SIG-M5 (cell line): ENCODE measurements at places on chromosomes 16 and 17.

GRCh38 chr16:1102333-1102700, 6.3 kb upstream of the C1QTNF8 start:
- no peak for DNase-seq

GRCh38 chr17:5812590-5812989, 228.3 kb upstream of the NLRP1 start:
- DNase-seq = no peak

- no peak for DNase-seq
Observed at GRCh38 chr17:80957461-80957941, 34.1 kb upstream of the CHMP6 start.

- DNase-seq = no peak
Observed at GRCh38 chr17:78572239-78573205, 4.7 kb downstream of the DNAH17 start.

DNA sequence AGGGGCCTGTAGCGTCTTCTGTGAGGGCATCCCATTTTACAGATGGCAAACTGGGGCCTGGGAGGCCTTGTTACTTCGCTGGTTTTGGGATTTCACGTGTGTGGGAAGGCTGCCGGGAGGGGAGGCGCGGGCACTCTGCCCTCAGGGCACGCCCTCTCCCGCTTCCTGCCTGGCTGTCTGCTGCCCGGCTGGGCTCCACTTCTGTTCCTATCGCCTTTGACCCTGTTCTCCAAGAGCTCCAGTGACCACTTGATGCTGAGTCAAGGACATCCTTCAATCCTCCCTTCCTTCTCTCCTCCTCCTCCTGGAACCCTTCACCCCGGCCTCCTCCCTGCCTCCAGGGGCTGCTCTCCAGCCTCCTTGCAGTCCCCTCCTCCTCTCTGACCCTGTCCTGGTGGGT, 16.0 kb downstream of the SPNS3 start:
- no peak for DNase-seq

DNA sequence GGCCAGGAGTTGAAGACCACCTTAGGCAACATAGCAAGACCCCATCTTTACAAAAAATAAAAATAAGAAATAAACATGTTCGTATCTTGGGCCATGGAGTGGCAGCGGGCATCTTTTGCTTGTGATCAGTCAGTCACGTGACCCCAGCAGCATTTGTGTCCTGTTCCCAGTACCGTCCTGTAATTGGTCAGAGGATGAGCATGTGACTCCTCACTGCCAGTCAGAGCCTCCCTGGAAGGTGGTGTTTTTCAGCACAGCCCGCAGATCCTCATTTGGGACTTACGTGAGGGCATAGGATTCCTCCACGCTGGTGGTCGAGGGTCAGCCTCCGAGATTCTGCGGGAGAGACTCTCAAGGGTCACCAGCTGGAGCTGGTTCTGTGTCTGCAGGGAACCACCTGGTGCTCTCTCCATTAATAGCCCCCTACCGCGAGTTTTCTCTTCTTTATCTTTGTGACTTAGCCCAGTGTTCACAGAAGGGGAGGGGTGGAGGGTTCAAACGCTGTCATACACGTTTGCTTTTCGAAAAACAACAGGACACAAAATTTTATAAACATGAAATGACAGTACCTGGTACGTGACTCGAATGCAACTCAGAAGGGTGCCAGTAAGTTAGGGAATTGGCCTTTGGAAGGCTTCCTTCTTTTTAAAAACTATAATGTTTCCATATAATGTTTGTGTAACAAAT, 17.2 kb downstream of the MRC2 start:
- DNase-seq = no peak

- no peak for DNase-seq
Observed at GRCh38 chr16:72876221-72876620, 171.7 kb downstream of the ZFHX3 start.

DNA sequence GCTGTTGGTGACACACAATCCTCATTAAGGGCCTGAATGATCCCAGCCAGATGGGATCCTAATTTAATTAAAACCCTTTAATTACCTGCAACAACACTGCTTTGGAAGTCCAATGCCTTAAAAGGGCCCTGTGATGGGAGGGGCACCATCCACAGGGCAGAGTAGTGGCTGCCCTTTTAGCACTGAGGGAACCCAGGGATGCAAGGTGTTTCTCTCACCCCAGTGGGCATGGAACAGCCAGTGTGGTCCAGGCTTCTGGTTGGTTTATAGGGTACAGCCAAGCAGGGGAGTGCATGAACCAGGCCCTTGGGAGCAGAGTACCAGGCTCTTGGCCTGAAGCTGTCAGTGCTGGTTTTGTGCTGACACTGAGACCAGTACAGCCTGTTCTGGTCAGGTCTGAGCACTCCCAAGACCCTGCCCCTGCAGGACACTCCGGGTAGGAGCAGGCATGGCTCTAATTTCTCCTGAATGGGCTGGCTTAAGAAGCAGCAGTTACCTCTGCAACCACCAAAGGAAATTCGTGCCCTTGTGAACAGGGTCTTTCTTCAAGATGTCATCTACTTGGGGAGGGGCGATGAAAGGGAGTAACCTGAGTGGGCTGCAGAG, 9.9 kb downstream of the NXPH3 start:
- no peak for DNase-seq

DNA sequence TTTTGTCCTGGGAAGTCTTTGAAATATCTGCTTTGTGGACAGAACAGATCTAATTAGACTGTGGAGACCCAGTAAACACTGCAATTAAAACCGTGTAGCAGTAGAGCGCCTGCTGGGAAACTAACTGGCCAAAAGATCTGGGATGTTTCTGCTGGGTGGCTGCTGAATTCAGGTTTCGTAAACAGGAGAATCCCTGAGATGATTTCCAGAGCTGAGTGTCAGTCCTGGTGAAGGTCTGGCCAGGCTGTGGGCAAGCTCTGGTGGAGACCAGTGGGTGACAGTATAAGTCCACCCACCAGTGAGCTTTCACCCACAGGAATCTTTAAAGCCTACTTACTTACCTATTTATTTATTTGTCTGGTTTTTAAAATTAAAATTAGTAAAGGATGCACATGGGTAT, 257.2 kb downstream of the IRF8 start:
- no peak for DNase-seq

DNA sequence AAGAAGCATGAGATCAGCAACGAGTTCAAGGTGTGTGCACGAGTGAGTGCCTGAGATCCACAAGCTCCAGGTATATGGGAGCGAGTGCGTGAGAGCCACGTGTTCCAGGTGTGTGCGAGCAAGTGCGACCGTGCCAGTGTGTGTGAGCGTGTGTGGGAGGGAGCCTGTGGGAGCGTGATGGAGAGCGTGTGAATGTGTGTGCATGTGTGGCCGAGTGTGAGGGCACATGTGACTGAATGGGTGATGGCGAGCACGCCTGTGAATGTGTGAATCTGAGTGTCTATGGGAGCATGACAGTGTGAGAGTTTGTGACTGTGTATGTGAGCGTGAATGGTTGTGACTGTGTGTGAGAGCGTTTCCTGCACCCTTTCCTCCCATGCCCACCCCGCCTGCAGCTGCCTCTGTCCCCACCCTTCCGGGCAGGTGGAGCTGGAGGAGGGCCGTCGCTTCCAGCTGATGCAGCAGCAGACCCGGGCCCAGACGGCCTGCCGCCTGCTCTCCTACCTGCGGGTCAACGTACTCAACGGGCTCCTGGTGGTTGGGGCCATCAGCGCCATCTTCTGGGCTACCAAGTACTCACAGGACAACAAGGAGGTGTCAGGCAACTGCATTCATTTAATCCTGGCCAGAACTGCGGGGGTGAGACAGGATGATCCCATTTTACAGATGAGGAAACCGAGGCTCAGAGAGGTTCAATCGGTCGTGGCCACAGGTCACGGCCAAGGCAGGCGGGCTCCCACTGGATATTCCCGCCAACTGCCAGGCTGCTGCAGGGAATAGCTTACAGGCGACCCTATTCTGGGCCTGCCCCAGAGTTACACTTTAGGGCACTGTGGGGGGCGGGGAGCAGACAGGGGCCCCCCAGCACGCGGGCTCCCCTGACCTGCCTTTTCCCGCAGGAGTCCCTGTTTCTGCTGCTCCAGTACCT, 3.7 kb downstream of the TMC8 start:
- no peak for DNase-seq

GRCh38 chr16:87046235-87046634, 271.0 kb downstream of the C16orf95 start:
- DNase-seq = no peak

- no peak for DNase-seq
Observed at GRCh38 chr16:86314402-86315025, 195.8 kb upstream of the FOXF1 start.

DNA sequence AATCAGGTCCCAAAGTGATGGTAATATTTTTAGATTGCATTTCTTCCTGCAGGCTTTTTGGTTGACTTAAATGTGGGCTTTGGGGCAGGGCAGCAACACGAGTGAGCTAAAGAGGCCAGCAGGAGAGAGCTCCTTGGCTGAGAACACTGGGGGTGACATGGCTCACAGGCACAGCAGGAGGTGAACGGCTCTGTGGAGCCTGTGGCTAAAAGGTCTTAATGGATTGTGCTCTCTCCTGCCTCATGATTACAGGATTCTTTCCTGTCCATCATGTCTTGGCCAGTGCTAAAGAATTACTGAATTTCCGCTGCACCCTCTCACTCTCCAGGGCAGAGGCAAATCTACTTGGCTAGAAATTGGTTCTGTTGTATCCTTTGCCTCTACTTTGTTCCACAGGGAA, 366.6 kb downstream of the HS3ST4 start:
- no peak for DNase-seq

DNA sequence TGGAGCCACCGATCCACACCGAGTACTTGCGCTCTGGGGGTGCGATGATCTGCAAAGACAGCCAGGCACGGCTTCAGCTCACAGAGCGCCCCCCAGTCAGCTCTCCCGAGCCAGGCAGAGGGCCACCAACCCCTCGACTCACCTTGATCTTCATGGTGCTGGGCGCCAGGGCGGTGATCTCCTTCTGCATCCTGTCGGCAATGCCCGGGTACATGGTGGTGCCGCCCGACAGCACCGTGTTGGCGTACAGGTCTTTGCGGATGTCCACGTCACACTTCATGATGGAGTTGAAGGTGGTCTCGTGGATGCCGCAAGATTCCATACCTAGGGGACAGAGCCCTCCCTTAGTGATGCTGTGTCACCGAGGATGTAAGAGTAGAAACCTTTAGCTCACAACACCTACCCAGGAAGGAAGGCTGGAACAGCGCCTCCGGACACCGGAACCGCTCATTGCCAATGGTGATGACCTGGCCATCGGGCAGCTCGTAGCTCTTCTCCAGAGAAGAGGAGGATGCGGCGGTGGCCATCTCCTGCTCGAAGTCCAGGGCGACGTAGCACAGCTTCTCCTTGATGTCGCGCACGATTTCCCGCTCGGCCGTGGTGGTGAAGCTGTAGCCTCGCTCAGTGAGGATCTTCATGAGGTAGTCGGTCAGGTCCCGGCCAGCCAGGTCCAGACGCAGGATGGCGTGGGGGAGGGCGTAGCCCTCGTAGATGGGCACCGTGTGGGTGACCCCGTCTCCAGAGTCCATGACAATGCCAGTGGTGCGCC, 1.6 kb downstream of the ACTG1 start:
- DNase-seq = no peak

DNA sequence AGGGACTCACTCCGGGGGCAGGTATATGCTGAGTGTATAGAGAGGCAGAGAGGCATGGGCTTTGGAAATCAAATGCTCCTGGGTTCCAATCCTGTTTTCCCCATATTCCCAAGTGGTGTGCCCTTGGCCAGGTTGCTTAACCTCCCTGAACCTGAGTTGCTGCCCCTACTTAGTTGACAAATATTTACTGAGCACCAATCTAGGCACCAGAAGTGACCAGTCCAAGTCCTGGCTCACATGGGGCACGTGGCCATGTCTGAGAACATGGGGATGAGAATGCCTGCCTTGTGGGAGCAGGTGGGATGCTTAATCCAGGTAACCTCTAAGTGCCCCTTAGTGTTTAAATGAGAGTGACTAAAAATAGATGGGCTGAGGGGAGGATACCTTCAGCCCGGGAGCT, 4.2 kb downstream of the SOCS3 start:
- DNase-seq = no peak
